ENCODE measurements at places on chromosomes 12 and 14.

- no peak for DNase-seq
Measured at GRCh38 chr12:23810329-23810902, 139.1 kb downstream of the SOX5 start.

- no peak for DNase-seq
Measured at GRCh38 chr14:39428118-39428517, 4.1 kb downstream of the FBXO33 start.

GRCh38 chr14:68998062-68998461, 19.0 kb upstream of the ACTN1 start:
- no peak for DNase-seq

GRCh38 chr12:110957159-110957558, 36.8 kb upstream of the MYL2 start:
- DNase-seq, result no peak

- no peak for DNase-seq
Measured at GRCh38 chr12:21773806-21774205, 700 bp downstream of the KCNJ8 start.

GRCh38 chr12:114013575-114014345, 47.6 kb upstream of the RBM19 start:
- no peak for DNase-seq

- DNase-seq, result no peak
Measured at GRCh38 chr12:50529345-50529744, 24.6 kb downstream of the DIP2B start.

GRCh38 chr12:121165316-121165715, 32.6 kb downstream of the P2RX7 start:
- DNase-seq, result no peak

DNA sequence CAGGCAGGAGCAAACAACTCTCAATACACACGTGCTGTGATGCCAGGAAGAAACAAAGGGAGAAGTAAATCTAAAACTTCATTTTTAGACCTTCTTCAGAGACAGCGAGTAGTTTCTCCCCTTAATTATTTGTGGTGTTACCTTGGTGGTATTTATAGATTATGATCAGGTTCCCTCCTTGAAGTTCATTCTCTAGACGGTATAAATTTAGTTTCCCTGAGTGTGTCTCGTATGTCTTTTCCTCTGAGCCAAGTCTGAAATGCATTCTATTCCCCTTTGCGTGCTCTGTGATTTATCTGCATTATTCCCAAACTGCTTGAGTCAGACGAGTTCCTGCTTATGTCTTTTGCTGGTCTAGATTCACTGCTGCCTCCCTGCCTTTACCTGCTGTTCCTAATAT, 65.2 kb downstream of the TRHDE start:
- no peak for DNase-seq

- no peak for DNase-seq
Measured at GRCh38 chr14:55553791-55554190, 26.2 kb upstream of the KTN1 start.

- DNase-seq, result no peak
Measured at GRCh38 chr12:29012673-29013072, 136.4 kb upstream of the FAR2 start.

DNA sequence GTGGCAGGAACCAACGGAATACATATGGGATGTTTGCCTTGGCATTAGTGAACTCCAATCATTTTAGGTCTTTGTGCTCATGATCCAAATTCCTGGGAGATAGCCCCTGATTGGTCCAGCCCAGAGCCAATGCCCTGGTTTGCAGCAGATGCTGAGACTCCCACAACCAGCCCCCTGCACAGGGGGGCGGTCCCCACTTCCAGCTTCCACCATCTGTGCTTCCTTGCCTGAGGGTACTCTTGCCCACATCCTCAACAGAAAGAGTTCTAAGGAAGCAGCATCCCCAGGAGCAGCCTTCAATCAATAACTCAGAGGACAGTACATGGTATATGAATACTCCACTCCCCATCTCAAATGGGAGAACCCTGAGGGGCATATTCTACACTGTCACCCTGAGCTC, 39.7 kb upstream of the FICD start:
- no peak for DNase-seq

DNA sequence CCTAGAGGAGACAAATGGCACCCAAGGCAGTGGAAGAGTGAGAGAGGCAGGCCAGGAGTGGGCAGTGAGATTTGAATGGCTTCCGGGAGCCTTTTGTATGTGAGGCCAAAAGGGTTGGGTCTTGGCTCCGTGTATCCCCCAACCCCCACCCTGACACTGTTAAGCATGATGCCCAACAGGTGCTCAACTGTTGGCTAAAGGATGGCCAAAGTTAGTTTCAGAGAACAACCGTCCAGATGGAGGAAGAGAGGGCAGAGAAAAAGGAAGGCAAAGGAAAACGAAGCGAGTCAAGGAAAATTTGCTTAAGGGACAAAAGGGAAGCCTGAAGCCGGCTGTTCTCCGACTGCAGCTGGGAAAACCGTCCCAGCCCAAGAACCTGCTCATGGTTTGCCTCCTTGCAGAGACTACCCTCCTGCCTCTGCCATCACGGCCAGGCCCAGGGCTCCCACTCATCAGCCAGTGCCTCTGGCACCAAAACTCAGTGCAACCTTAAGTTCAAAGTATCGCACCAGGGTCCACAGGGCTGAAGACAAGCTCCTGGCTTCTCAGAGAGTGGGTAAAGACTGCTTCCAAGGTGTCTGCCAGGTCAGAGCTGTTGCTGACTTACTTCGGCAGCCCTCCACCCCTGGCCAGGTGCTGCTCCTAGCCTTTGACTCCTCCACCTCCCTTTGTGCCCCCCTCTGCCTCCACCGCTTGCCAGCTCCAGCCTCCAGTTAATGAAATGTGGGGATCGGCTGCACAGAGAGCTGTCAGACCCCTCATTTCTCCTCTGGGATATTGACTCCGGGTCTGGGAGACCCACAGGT, 4.2 kb upstream of the C1QL4 start:
- DNase-seq, result no peak

- no peak for DNase-seq
Measured at GRCh38 chr14:59944909-59945308, 25.0 kb downstream of the LRRC9 start.

DNA sequence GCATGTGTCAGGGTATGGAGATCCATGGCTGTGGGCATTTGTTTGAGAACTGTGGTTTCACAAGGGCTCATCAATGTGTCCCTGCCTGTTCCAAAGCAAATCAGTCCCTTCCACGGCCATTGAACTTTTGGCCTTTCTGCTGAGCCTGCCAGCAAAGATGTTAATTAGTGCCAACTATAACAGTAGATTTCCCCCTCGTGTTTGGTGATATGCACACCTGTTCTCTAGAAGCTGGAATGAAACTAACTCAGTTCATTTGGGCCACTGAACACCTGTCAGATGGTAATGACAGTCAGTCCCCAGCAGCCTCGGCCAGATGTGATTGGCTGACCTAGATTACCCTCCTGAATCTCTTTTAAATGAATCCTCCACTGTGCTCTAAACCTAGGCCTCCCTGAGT, 43.2 kb downstream of the IRAK3 start:
- no peak for DNase-seq

GRCh38 chr12:109331301-109331952, 16.3 kb upstream of the MYO1H start:
- no peak for DNase-seq

- DNase-seq, result no peak
Measured at GRCh38 chr14:55881577-55882241, 236.5 kb upstream of the PELI2 start.

DNA sequence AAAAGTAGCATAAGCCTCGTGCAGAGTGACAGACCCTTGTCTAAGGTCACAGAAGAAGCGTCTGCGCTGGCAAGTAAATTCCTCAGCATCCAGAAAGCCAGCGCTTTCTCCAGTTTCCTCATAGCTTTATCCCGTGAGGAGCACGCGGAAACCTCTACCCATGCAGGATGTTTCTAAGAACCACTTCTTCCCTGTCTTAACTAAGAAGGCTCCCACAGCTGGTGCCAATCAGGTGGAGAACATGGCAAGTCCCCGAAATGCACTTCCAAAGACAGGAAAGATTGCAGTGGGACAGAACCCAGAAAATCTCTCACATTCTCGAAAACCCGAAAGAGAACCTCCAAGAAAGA, 968 bp upstream of the ARID4A start:
- no peak for DNase-seq

GRCh38 chr12:49951411-49952240, 1.1 kb downstream of the AQP2 start:
- DNase-seq, result no peak

- no peak for DNase-seq
Measured at GRCh38 chr14:75143761-75144527, 17.1 kb upstream of the NEK9 start.

- no peak for DNase-seq
Measured at GRCh38 chr12:66903782-66904396, 225.0 kb upstream of the GRIP1 start.

DNA sequence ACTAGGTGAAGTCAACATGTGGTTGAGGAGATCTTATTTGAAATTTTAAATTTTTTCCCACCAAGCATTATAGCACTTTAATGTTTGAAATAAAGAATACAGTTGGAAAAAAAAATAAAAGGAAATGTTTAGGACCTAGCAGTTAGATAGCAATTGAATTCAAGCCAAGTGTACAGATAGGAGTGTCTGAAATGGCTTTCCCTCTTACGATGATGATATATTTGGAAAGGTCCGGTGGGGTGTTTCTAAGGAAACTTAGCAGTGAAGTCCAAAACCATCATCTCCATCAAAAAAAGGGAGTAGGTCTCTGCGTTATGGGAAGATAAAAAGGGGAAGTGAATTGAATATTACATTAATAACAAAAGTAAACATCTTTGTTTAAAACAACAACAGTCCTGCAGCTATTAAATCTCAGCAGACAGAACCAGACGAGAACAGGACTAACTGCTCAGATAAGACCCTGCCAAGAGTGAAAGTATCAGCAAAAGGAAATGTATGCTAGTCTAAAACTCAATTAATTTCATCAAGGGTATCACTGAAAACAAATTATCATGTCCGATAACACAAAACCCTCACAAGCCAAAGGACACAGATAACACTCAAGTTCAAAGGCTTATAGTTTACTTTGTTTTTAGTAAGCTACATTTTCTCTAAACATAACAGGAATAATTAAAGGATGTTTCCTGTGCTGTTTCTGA, 242.0 kb downstream of the BMP4 start:
- DNase-seq, result no peak

DNA sequence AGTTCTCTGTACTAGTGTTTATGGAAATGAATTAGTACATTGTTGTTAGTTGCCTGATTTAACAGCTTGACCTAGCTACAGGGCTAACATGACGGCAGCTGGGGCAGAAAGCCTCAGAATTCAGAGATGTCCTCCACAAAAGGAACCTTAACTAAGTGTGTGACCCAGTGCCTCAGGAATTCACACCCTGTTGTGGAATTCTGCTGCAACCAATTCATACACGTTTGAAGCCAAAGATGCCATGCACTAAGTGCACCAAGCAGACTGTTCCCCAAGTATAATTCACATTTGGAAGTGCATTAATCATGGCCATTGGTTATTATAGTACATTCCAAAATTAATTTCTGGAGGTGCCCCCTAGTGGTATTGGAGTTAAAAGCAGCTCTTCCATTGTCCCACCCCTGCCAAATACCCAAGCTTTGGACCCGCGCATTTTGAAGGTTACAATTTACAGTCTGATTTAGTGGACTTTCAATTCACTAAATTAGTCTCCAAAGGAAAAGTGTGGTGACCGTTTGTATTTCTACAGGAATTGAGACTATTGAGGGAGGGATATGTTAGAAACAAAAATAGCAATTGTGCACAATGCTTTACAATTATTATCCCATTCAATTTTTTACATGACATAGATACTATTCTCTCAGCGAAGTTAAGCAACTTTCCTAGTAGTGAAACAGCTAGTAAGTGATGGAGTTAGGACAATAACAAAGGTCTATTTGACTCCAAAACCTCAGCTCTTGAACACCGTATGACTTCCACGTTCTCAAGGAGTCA, 85.9 kb downstream of the PAX9 start:
- no peak for DNase-seq

- DNase-seq, result no peak
Measured at GRCh38 chr14:102726191-102726949, 50.9 kb upstream of the TRAF3 start.

- DNase-seq, result no peak
Measured at GRCh38 chr14:38910092-38910491, 192.9 kb downstream of the SEC23A start.

DNA sequence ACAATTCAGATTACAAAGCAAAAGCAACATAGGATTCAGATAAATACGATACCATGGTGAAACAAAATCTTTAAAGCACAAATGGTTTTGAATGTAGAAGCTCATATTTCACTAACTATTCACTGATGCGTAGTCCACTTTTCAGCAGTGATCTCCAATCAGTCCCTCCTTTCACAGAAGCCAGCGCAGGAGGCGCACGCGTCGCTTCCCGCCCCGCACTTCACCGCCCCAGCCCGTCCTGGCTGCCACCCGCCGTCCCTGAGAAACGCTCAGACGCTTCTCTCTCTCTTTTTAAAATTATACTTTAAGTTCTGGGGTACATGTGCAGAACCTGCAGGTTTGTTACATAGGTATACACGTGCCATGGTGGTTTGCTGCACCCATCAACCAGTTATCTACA, 19.8 kb upstream of the CHFR start:
- no peak for DNase-seq

DNA sequence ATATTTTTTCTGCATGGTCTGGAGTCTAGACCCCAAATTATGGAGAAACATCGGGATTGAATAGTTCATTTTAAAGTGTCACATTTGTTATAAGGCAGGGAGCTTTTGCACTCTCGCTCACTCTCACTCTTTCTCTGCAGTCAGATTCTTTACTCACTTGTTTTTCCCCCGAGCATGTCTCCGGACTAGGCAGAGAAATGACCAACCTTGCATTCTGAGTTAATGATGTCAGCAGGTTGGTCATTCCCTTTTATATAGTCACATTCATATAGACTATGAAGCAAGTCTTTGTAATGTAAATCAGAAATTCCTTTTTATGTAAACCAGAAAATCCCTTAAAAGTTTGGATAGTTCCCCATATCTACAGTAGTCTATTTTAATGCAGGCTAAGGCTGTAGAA, 4.1 kb downstream of the C12orf75 start:
- DNase-seq, result no peak

GRCh38 chr14:61636291-61636690, 59.0 kb upstream of the HIF1A start:
- no peak for DNase-seq

- DNase-seq, result no peak
Measured at GRCh38 chr12:42910656-42911055, 321.1 kb upstream of the PRICKLE1 start.

- DNase-seq, result no peak
Measured at GRCh38 chr12:47864646-47865235, 40.1 kb downstream of the VDR start.

GRCh38 chr12:104865080-104865479, 93.0 kb downstream of the SLC41A2 start:
- DNase-seq, result no peak

- no peak for DNase-seq
Measured at GRCh38 chr14:51573607-51574006, 78.1 kb upstream of the FRMD6 start.

All from stimulated activated CD8-positive, alpha-beta memory T cell treated with anti-CD3 and anti-CD28 coated beads, Interleukin-2, amount 100 ng/mL, for 1 hour (primary cell).